ENCODE measurements at places on chromosomes 13 and 19.

- DNase-seq, result no peak
These were observed 80.8 kb downstream of the TNFSF11 start for GRCh38 chr13:42654722-42655121.

GRCh38 chr19:43784241-43784980 lies 3.6 kb upstream of the KCNN4 start:
- peak; percentile 63 for DNase-seq

DNA sequence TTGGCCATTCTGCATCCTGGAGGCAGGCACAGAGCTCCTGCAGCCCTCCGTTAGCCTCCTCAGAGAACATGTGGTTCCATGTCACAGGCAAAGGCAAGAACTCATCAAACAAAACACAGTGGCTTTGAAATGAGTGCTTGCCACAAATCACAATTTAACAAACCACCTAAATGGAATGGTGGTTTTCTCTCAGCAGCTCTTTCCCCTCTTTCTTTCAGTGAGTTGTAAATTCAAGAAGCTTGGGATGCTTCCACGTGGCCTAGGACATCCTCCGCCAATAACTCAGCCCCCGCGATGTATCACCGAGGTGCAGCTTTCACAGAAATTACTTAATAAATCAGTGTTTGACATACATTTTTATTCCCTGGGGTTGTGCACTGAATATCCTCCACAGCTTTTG lies 65.4 kb upstream of the RFC3 start:
- DNase-seq, result no peak

DNA sequence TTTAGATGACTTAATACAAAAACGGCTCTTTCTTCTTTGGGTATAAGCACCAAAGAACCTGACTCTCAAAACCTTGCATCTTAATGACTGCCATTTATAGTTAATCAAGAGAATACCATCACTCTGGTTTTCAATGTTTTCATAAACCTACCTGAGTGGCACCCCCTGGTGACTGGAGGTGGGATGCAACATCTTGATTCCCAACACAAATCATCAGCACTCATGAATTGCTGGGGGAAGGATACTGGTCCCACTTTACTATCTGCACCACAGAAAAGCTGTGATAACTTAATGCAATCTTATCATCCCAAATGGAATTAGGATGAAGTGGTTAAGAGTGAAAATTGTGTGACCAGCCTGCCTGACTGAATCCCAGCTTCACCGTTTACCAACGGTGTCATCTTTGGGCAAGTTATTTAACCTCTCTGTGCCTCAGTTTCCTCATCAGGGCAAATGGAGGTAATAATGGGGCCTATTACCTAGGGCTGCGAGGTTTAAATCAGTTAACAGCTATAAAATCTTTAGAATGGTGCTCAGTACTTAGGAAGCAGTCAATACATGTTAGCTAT lies 366.4 kb downstream of the KLF12 start:
- peak; percentile 38 for DNase-seq

DNA sequence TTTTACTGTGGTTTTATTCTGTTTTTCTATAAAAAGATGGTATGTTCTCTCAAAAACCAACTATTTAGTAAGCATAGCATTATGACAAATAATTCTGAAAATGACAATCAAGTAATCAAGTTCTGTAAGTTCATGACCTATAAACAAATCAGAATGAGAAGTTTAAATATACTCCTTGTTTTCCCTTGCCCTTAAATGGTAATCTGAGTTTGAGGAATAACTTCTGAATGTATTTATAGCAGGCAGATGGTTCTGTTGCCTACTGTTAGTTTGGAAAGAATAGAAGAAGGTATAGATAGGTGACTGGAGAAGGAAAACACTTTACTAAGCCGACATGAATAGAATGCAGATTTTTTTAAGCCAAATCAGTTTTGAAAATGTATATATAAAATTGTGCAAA lies 63.9 kb downstream of the POSTN start:
- DNase-seq, result no peak

- no peak for DNase-seq
These were observed 121.2 kb downstream of the PCCA start for GRCh38 chr13:100209857-100210825.

DNA sequence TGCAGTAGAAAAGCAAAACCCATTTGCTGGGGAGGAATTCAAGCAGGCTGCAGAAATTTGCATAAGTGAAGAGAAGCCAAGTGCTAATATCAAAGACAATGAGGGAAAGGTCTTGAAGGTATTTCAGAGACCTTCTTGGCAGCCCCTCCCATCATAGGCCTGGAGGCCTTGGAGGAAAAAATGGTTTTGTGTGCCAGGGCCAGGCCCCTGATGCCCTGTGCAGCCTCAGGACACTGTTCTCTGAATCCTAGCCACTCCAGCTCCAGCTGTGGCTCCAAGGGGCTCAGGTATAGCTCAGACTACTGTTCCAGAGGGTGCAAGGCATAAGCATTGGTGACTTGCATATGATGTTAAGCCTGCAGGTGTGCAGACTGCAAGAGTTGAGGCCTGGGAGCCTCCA lies 463.2 kb upstream of the ATXN8OS start:
- no peak for DNase-seq

GRCh38 chr13:45325806-45326205 lies 15.2 kb downstream of the TPT1 start:
- DNase-seq, result no peak

DNA sequence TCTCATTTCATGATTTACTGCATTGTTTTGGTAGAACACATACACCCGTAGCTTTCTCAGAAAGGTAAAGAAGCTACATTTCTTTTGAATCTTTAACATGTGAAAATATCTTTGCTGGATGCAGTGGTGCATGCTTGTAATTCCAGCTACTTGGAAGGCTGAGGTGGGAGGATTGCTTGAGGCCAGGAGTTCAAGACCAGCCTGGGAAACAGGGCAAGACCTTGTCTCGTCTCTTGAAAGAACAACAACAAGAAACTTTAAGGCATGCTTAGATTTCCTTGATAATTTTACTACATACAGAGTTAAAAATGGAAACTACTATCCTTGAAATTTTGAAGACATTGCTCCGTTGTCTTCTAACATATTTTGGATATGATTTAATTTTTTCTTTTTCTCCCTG lies 7.7 kb downstream of the RNF113B start:
- no peak for DNase-seq

DNA sequence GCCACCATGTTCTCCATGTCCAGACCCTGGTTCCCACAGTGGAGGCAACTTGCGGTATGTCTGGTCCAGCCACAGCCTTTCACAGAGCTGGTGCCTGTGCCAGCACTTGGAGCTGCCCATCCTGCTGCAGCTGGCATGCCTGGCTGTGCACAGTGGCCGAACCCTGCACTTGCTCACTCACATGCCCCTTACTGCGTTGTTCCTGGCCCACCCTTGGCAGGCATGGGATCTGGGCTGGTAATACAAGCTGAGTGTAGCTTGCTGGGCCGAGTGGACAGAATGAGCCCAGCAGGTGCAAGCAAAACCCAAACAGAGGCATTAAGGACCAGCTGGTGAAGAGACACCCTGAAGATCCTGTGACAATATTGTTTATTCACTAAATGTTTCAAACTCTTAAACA lies 583.9 kb upstream of the SLITRK6 start:
- DNase-seq, result no peak

GRCh38 chr19:11230621-11231386 lies 8.6 kb upstream of the ANGPTL8 start:
- DNase-seq, result no peak

GRCh38 chr19:4052993-4053422 lies 13.7 kb downstream of the ZBTB7A start:
- DNase-seq, result peak; percentile 52

DNA sequence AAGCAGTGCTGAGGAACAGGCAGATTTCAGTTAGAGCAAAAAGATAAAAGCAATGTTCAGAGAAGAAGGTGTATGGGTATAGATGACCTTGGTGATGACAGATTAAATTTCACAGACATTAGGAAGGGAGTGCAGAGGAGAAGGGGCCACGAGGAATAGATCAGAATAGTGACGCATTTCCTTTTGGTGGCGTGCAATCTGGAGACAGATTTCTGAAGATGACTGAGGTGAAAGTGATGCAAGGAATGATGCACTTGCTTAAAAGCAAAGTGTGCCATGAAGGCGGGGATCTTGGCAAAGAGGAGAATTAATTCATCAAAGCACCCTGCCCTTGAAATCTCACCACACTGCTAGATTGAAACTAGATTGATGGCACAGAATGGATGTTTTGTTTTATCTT lies 202.4 kb downstream of the ITGBL1 start:
- no peak for DNase-seq

- no peak for DNase-seq
These were observed 11.3 kb downstream of the YJU2 start for GRCh38 chr19:4258181-4258580.

GRCh38 chr19:58154679-58155648 lies 4.4 kb upstream of the ZNF329 start:
- DNase-seq, result peak; percentile 95

GRCh38 chr19:49490287-49491029 lies 3.0 kb downstream of the RPL13A start:
- no peak for DNase-seq

DNA sequence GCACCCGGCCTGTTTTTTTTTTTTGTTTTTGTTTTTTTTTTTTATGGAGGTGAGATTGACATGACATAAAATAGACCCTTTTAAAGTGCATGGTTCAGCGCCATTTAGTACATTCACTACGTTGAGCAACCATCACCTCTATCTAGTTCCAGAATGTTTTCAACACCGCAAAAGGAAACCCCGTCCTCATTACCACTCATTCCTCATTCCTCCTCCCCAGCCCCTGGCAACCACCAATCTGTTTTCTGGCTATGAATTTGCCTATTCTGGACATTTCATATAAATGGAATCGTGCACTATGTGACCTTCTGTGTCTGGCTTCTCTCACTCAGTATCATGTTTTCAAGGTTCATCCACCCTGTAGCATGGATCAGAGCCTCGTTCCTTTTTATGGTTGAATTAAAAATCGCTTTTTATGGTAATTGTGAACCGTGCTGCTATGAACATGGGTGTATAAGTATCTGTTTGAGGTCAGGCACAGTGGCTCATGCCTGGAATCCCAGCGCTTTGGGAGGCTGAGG lies 9.9 kb upstream of the ADGRE5 start:
- DNase-seq, result no peak

- DNase-seq, result no peak
These were observed 204 bp upstream of the PDX1 start for GRCh38 chr13:27919659-27919933.

DNA sequence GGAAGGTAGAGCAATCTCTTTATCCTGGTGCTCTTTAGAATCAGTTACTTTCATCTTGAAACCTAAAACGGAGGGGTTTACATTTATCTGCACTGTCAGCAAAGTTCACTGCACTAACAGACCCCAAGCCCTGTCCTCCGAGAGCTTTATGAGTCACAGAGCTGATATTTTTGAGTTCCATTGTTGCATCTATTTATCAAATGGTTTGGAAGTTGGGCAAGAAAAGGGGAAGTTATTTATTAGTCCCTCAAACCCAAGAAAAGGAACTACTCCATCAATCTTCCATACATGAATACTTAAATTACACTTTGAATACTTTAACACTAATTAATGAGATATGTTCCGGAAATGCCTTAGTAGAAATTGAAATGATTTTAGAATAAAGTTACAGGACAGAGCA lies 55.5 kb downstream of the EDNRB start:
- DNase-seq, result no peak

- DNase-seq, result no peak
These were observed 18.5 kb upstream of the GPR18 start for GRCh38 chr13:99276706-99277105.

DNA sequence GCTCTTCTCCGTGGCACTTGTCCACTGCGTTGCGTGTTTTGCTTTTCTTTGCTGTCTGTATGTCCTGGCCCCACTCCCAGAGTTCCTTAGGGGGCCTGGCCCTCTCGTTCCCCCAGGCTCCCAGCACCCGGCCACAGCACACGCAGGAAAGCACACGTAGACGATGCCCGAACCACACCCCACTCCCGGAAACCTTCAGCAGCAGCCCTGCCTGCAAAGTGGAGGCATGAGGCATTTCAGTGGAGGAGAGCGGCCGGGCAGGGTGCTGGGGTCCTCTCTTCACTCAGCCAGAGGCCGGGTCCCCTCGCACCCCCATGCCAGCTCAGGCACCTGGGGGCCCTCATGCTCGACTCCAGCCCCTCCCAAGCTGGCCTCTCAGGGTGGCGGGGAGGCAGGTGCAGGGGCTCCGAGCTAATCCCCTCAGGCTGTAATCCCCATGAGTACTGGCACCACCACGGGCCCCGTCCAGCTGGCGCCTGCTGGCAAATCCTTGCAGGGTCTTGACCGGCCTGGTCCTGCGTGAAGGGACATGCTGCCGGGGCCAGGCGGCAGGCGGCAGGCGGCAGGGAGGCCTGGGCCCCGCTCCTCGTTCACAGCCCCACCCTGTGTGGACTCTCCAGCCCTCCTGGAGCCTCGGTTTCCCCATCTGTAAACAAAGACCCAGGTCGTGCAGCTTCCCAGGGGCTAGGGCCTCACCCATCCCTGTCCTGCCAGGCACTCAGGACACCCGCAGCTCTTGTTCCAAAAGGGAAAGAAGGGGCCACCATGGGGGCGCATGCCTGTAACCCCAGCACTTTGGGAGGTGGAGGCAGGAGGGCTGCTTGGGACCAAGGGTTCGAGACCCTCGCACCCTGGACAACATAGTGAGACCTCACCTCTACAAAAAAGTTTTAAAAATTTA lies 7.0 kb downstream of the PIP5K1C start:
- no peak for DNase-seq

DNA sequence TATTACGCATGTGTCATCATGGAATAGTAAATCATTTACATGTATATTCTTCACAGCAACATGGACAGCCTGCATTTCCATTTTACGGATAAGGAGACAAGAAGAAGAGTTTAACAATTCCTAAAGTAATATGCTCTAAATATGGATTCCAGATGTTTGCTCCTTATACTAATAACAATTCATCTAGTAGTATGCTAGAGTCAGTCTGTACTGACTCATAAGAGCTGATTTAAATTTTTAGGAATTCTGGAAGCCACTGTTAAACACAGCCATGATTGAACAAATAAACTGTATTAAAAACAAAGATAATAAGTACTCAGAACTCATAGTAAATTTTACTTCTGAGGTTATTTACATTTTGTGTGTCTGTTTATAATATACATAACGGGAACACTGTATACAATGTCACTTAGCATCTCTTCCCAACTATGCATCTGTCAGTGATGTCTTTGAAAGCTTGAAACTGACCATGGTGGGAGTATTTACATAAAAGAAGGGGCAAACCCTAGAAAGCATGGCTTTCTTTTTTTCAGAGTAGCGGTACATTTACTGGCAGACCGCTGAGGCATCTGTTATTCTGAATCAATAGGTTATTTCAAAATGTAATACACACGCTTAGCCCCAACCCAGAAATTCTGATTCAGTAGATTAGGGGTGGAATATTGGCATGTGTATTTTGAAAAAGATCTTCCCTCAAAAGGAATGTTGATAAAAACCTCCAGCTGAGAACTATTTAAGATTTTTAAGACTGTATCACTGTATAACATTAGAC lies 12.9 kb downstream of the ZC3H13 start:
- no peak for DNase-seq

DNA sequence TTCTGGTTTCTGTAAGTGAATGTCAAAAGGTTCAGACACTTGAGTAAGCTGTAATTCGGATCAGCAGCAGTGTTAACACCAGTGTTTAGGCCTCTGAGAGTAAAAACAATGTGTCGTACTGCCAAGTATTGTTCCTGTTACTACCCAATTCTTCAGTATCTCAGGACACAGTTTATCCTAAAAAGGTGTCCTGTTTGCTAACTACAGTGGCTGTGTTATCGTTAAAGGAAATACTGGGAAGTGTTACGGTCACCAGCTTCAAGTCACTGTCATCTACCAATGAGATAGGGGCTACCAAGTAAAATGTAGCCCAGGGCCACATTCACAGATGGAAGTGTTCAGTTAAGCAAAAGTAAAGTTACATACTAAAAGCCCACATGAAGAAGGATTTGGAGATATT lies 2.3 kb upstream of the UPF3A start:
- peak; percentile 11 for DNase-seq
